ENCODE measurements at places on chromosomes 3 and 15.
A peak's percentile ranks its signal among the peaks of the same experiment; 100 is the strongest.

DNA sequence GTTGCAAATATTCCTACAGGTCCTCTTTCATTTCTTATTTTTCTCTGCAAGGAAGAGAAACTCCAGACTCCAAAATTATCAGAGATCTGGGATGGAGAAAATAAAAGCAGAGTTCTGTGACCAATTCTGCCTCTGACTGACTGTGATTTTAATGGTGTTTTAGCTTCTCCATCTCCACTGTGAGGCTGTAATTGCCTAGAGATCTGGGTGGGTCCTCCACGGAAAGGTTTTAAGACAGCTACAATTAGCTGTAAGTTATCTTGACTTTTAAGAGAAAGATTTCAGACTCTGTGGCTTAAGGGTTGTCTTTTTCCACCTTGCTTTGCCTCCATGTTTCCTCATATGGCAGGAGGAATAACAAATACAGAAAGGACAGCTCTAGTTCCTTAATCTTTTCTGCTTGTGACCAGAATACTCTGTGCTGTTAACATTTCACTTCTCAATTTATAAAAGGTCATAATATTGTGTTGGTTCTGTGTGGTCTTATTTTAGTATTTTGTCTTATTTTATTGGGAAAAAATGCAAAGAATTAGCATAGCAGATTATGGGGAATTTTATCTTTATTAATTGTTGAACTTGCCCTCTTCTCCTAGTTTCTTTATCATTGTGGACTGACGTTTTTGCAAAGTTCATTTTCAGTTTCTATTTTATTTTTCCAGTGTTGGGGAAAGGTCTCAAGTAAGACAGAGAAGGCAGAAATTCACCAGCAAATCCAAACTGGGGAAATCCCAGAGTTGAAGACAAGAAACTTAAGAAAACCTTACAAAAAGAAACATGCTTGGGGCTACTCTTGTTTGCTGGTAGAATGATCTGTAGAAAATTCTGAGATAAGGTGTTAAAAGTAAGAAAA is 157.9 kb downstream of the RAP2B start:
- no peak for DNase-seq

DNA sequence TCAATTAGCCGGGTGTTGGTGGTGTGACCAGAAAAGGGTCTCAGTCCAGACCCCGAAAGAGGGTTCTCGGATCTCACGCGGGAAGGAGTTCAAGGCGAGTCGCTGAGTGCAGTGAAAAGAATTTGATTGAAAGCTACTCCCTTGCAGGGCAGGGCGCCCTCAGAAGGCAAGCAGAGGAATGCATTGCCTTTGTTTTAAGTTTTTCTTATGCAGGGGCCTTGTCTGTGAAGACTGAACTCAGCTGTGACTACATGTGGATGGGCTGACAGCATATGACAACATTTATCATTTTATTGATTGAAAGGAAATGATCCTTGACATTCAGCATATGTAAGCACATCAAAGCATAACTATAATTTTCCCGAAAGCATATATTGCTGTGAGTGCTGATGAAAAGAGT is 11.8 kb downstream of the CPN2 start:
- DNase-seq: no peak

DNA sequence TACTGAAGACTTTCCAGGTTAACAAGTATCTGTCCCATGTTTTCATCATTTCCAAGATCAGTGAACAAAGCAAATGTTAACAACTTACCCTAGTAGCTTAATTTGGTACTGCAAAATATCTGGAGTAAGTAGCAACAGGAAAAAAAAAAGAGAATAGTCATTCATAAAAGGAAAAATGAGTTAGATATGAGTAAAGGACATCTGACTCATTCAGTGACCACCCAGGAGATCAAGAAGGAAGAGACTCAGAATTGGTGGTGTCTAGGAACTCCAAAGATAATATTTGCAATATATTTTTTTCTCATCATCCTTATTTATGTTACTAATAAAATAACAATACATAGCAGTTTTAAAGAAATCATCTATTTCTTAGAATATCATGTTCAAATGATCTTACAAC is 253.8 kb upstream of the COL8A1 start:
- DNase-seq: peak; percentile 29

GRCh38 chr15:51499379-51499976 is 123.1 kb downstream of the DMXL2 start:
- DNase-seq: peak; percentile 41

- DNase-seq: peak; percentile 59
These were observed 325.4 kb downstream of the FOXP1 start for GRCh38 chr3:71258116-71258515.

GRCh38 chr15:57554812-57555179 is 36.9 kb upstream of the MYZAP start:
- DNase-seq: no peak

DNA sequence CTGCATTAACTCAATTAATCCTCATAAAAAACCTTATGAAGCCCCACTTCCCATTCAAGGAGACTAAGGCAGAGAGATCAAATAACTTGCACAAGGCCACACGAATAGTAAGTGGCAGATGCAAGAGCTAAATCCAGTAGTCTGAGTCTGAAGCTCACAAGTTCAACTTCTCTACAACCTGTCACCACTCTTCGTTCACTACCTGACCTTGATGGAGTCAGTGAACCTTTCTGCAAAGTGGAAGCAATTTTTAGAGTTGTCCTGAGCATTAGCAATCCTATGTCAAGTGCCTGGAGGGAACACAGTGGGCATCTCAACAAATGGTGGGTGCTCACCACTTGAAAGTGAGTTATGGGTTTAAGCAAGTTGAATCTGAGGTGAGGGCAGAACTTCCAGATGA is 2.1 kb upstream of the SPINT1 start:
- no peak for DNase-seq

GRCh38 chr15:38253351-38253781 is 730 bp downstream of the SPRED1 start:
- DNase-seq: peak; percentile 80

- DNase-seq: no peak
These were observed 154.6 kb downstream of the ADAM10 start for GRCh38 chr15:58594898-58595297.

GRCh38 chr3:139620438-139620837 is 57.3 kb downstream of the NMNAT3 start:
- DNase-seq: no peak

DNA sequence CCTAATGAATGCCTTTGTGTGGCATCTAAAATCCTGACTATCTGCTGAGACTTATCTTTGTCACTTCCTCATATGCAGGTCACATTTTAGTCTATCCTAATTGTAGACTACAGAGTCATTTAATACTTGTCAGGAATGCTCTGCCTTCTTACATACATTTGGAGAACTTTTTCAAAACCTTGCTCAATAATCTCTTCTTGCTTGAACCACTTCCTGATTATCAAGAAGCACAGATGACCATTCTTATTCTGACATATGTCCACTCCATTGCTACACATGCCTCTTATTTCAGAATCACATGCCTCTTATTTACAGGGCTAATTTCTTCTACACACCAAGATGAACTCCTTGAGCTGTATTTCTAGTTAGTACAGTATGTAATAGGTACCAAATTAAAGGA is 400.3 kb downstream of the TBC1D5 start:
- no peak for DNase-seq

GRCh38 chr15:98536976-98537375 is 111.4 kb upstream of the IGF1R start:
- DNase-seq: no peak

DNA sequence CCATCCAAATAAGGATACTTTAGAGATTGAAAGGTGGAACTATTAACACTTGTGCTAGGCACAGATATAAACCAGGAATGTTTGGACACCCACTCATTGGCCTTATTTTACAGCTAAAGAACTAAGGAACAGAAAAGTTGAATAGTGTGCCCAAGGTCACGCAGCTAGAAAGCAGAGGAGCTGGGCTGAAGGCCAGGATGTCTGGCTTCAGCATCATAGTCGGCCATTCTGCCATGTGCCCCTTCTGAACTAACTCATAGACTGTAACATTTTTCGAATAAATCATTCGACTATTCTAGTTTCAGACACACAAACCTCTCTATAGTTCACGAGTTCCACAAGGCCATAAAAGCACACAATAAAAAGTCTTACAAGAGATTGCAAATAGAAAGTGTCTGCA is 71.1 kb downstream of the SUMF1 start:
- DNase-seq: no peak

DNA sequence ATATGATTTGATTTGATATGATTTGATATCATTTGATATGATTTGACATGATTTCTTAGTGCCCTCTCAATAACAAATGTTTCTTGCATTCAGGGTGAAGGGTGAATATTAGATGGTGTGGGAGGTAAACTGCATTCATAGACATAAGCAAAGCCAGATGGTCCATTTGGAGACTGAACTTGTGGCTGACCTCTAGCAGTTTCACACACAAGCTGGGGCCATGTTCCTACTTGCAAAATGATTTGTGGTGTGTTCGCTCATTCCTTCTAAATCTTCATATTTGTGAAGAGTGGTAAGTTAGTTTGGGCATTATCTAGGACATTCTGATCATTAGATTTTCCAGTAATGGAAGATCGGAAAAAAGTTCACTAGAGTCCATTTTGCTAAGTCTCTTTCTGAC is 40.5 kb upstream of the CCR4 start:
- DNase-seq: peak; percentile 18

DNA sequence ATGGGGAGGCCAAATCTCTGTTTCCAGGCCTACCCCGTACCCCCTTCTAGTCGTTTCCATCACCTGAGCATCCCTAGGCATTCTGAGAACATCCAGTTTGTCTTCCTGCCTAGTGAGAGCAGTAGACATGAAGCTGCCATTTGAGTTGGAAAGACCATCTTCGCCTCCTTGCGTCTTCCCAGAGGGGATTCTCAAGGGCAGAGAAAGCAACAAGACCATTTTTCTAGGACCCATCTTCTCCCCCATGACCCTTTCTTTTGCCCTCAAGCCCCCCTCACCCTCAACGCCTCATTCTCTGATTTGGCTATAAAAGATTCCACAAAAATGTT is 148.7 kb upstream of the BHLHE40 start:
- DNase-seq: no peak

GRCh38 chr3:46417841-46418611 is 11.0 kb downstream of the CCRL2 start:
- no peak for DNase-seq

DNA sequence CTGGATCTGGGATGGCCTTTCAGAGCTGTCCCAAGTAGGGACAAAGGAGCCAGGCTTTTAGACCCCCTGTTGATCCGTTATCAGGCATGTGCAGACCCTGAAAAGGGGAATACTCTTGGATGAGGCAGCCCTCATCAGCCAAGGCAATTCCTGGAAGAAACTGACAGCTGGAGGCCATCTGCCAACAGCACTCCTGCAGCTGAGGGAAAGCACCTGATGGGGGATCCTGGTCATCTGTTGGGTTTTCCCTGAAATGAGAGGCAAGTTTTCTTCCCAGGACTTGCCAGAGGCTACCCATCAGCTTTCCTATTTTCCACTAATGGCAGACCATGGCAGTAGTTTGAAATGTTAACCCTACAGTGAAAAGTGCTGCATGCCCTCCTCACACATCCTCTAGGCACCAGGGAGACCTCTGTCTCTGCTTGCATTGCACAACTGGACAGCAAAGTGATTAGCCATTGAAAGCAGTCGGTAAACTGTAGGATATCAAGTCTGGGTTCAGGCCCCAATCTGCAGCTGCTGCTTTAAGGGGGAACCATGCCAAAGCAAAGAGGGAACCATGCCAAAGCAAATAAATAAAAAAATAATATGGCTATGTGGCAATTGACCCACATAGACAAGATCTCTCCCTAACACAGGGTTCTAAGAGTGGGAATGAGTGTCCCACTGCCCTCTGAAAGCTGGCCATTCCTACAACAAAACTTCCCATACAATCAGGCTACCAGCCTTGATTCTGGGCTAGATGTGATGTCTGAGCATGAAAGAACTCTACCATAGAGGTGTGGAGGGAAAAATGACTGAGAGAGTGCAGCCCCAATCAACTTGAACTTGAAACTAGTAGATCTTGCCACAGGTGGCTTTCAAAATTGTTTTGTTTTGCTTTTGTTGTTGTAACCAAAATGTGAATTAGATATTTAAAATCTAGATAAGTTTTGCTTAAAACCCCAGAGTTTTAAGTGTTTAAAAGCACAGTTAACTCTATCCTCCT is 232.0 kb upstream of the STT3B start:
- DNase-seq: no peak

DNA sequence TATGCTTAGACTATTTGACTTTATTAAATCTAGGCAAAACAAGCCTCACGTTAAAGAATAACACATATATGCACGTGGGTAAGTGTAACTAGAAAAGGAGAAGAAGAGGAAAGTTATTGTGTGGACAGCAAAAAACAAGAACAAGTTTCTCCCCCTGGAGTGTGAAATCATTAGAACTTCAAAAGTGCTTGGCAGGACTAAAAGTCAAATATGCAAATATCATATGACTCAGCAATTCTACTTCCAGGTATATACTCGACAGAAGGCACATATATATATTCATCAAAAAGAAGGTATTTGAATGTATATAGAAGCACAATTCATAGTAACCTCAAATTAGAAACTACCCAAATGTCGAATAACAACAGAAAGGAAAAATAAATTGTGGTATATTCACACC is 68.9 kb upstream of the STXBP5L start:
- no peak for DNase-seq

DNA sequence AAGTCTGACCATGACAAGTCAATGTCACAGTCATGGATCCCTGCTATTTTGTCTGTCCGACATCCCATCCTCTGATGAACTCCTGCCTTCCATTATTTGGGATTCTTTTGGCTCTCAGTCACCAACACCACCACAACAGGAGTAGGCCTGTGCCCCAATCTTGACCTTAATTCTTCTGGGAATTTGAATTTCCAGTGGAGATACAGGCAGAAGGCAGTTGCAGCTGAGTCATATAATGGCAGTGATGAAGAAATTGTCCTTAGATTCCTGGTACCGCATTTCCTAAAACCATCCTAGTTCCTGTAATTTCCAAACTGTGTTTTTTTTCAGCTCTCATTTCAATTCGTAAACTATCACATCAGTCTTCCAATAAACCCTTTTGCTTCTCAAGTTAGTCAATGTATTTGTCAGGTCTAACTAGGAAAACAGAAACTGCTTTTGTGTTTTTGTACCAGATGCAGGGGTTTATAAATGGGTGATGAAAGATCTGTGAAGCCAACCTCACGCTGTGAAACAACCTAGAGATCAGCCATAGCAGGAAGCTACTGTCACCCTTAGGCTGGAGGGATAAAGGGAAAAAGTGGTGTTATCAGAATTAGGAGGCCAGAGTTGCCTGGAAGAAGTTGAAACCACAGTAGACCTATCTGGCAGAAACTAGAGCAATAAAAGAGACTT is 126.3 kb upstream of the TMEM108 start:
- no peak for DNase-seq

DNA sequence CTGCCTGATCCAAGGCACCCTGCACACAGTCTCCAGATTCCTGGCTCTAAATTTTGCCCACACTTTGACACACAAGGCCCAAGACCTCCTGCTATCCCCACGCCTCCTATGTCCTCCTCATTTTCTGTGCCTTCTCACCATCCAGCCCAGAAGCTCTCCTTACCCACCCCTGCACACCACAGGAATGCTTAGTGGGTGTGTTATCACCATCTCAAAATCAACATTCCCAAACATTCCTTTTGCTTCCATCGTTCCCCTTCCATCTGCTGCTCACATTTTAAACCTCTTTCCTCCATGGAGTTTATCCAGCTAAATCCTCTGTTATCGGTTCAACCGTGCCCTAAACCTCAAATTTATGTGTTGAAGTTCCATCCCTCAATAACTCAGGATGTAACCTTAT is 43.9 kb downstream of the DGKG start:
- peak; percentile 77 for DNase-seq

- DNase-seq: no peak
These were observed 185.0 kb downstream of the OR4M2 start for GRCh38 chr15:22265056-22265945.

All from EL (cell line).